ENCODE measurements at places on chromosomes 2 and 18.

- DNase-seq, result no peak
Observed at GRCh38 chr2:241561832-241562231, 3.3 kb downstream of the BOK start.

GRCh38 chr2:241772063-241772499 is 4.5 kb upstream of the GAL3ST2 start:
- DNase-seq, result no peak

DNA sequence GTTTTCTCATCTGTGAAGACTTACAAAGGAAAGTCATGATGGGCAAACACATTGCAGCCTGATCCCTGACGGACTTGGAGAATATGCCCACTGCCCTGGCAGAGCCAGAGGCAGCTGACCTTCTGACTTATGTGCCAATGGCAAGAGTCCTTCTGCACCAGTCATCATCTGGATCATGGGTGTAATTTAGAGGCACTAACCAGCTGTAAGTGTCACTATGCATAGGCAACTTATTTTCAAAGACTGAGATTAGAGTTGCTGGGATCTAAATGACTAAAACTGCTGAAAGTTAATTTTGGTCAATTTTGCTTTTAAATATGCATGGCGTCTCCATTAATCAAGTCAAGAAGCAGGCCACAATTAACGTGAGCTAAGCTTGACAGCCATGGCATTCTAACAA is 261.2 kb downstream of the BCL11A start:
- DNase-seq, result no peak

GRCh38 chr2:217759991-217760390 is 242.8 kb downstream of the TNS1 start:
- no peak for DNase-seq

- no peak for DNase-seq
Observed at GRCh38 chr18:46040033-46040746, 31.9 kb downstream of the PSTPIP2 start.

Data from stimulated activated CD4-positive, alpha-beta T cell treated with anti-CD3 and anti-CD28 coated beads, Interleukin-2, amount 100 ng/mL, for 24 hours (primary cell).